Stimulated activated CD4-positive, alpha-beta T cell treated with anti-CD3 and anti-CD28 coated beads, Interleukin-15, amount 100 ng/mL, for 1 hour (primary cell): ENCODE measurements at places on chromosomes 6 and 20.

DNA sequence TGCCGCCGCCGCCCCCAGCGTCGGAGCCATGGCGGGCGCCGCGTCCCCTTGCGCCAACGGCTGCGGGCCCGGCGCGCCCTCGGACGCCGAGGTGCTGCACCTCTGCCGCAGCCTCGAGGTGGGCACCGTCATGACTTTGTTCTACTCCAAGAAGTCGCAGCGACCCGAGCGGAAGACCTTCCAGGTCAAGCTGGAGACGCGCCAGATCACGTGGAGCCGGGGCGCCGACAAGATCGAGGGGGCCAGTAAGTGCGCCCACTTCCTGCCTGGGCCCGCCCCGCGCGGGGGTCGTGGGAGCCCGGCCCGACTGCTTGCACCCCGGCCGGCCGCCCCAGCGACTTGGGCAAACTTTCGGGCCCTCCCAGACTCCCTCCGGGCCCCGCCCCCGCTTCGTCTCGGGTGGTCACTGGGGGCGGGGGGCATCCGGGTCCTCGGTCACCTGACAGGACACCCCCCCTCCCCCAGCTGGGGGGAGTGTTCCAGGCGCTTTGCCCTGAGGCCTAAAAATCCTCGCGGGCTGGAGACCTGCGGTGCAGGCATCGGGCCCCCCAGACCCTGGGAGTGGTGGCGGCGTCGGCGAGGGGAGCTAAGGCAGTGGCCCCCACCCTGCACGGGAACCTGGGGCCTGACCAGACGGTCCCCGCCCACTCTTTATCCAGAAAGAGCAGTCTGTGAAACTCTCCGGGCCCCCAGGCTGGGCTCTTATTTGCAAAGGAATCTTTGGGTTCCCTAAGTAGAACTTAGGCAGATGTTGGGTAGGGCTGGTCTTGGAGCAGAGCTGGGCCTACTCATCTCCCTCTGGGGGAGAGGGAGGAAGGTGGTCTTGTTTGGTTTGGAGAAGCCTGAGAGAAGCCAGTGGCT lies 501 bp downstream of the PLCG1 start:
- DNase-seq = no peak

GRCh38 chr6:52504782-52505136 lies 72.1 kb downstream of the TRAM2 start:
- no peak for DNase-seq

DNA sequence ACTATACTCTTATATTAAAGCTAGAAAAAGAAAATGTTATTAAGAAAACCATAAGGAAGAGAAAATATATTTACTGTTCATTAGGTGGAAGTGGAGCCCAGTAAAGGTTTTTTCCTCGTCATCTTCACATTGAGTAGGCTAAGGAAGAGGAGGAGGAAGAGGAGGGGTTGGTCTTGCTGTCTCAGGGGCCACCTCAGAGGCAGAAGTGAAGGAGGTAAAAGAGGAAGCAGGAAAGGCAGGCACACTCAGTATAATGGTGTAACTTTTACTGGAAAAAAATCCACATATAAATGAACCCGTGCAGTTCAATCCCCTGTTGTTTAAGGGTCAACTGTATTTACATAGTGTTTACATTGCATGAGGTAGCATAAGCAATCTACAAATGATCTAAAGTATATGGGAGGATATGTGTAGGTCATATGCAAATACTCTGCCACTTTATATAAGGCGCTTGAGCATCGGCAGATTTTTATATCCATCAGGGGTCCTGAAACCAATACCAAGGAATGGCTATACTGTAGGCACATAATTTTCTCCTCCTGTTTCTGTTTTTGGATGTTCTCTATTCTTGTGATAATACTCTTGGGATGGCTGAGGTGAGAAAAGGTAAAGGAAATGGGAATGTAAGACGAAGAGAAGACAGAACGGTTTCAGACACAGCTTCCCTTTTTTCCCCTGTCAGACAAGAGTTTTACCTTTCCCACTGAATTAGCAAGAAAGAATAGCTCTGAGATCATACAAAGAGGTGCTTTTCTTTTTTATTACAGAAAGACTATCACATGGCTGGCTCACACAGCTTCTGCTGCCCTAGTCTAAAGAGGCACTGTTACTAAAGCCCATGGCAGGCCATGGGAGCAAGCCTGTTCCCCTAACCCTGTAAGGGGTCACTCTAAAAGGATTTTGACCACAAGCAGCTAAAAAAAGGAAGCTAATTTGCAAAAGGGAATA lies 59.9 kb downstream of the NUDT3 start:
- DNase-seq = no peak

DNA sequence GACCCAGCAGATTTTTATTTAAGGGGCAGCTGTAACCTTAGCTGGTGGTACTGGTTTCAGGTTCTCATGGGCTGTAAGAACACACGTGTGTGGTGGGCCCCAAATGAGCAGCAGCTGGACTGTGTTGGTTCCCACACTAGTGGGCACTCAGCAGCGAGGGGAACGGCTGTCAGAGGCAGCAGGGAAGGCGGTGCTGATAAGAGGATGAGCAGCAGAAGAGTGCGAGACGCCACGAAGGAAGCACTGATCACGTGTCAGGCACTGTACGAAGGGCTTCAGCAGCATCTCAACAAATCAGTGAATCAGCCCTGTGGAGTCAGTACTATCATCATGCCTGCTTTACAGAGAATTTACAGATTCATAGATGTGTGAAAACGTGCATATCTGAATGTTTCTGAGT lies 41.0 kb upstream of the EMILIN3 start:
- no peak for DNase-seq

- no peak for DNase-seq
Observed at GRCh38 chr6:21084656-21085055, 508.9 kb upstream of the SOX4 start.

GRCh38 chr6:36625158-36625919 lies 31.2 kb downstream of the SRSF3 start:
- no peak for DNase-seq

- no peak for DNase-seq
Observed at GRCh38 chr6:163459536-163459935, 45.0 kb downstream of the QKI start.

GRCh38 chr20:64115171-64115911 lies 8.0 kb upstream of the NPBWR2 start:
- no peak for DNase-seq

DNA sequence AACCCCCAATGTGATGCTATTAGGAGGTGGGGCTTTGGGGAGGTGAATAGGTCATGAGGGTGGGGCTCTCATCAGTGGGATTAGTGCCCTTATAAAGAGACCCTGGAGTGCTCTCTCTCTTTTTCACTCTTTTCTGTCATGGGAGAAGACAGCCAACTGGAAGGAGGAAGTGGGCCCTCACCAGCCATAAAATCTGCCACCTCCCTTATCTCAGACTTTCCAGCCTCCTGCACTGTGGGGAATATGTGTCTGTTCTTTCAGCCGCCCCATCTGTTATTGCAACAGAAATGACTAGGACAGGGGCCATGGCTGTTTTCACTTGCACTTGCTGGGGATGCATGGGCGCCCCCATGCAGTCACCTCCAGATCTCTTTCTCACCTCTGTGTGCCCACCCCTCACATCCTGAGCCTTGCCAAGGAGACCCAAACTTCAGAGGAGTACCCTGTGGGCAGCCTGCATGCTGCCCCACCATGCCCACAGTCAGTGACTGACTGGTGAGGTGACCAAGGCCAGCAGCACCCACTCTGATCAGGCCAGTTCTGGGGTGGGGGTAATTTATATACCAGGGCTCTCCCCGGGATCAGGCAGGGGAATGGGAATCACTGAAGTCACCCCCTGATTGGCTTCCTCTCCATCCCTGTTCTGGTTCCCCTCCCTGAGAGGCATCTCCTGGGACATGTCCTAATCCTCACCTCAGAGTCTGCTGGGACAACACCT lies 118.4 kb downstream of the ANKRD60 start:
- no peak for DNase-seq

- DNase-seq = no peak
Observed at GRCh38 chr20:44264287-44264686, 17.2 kb downstream of the GDAP1L1 start.

DNA sequence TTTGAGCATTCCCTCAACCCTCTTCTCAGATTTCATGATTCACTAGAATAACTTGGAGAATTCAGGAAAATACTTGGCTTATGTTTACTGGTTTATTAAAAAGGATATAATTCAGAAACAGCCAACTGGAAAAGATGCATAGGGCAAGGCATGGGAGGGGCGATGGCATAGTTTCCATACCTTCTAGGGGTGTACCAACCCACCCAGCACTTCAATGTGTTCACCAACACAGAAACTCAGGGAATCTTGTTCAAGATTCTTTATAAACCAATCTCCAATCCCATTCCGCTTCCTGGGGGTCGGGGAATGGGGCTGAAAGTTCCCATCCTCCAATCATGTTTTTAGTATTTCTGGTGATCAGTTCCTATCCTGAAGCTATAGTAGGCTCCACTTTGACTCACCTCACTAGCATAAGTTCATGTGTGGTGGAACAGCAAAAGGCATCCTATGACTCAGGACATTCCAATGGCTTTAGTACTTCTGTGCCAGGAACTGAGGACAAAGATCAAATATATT lies 164.4 kb downstream of the SIM1 start:
- DNase-seq = no peak

GRCh38 chr6:138286698-138287097 lies 68.4 kb upstream of the PBOV1 start:
- no peak for DNase-seq

- no peak for DNase-seq
Observed at GRCh38 chr6:158909938-158910337, 90.1 kb downstream of the RSPH3 start.

- DNase-seq = no peak
Observed at GRCh38 chr20:40019510-40019909, 669.5 kb downstream of the MAFB start.

DNA sequence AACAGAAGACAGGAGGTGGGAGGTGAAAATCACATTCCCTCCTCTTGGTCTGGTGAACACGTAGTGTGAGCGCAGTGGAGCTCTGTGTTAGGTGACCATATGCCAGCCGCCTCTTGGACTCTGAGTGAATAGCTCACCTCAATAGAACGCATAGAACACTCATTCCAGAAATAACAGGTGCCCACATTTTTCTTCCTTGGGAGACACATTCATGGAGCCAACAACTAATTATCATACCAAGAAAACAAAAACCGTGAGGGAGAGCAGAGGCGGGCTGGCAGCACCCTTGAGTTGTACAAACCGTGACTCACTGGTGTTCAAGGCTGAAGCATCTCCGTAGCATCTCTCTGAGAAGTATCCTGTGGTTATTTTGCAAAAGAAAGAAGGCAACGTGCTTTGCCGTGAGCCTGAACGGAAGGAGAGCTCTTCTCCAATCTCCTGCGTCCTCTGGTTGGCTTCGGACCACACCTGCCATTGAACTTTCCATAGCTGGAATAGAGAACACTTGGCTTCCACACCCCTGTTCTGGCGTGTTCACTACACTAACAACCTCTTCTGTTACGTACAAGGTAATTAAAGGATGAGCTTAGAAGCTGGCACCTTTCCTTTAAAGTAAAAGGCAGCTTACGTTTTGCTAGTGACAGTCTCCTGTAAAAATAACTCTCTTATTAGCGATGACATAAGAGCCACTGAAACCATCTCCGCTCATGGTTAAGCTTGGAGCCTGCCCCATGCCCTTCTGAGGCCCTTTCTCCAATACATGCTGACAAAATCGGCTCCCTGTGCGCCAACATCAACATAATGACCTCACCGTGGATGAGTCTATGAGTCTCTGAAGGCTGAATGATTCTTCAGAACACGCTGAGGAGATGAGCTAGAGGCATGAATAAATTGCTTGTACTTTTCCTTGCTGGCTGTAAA lies 30.2 kb upstream of the SGK1 start:
- DNase-seq = no peak
